ENCODE measurements at places on chromosomes 1 and 21. TPM values are rescaled to one million over a fixed set of nuclear protein-coding genes. Genes with fewer than 3 reads are reported as not detected.

The TMEM52 gene
- total RNA-seq: 8.2 TPM

The C1orf141 gene
- total RNA-seq: not detected

The FAM72C gene
- total RNA-seq: 2.9 TPM

The BCL10 gene
- 33.3 TPM for total RNA-seq

The SPRTN gene
- 17.5 TPM for total RNA-seq

The LCE3E gene
- total RNA-seq: 0.63 TPM

The LCE6A gene
- not detected for total RNA-seq

The SERINC2 gene
- 258 TPM for total RNA-seq

The PIGR gene
- 0.05 TPM for total RNA-seq

The UBE2U gene
- total RNA-seq: not detected

The MRPL9 gene
- 91.5 TPM for total RNA-seq

The RAB7B gene
- total RNA-seq: 35.4 TPM
